Fibroblast of the aortic adventitia (primary cell): ENCODE measurements at places on chromosomes 3 and 15.
A peak's percentile ranks its signal among the peaks of the same experiment; 100 is the strongest.

GRCh38 chr3:37952564-37952963, 38.0 kb upstream of the VILL start:
- DNase-seq, result peak; percentile 52

DNA sequence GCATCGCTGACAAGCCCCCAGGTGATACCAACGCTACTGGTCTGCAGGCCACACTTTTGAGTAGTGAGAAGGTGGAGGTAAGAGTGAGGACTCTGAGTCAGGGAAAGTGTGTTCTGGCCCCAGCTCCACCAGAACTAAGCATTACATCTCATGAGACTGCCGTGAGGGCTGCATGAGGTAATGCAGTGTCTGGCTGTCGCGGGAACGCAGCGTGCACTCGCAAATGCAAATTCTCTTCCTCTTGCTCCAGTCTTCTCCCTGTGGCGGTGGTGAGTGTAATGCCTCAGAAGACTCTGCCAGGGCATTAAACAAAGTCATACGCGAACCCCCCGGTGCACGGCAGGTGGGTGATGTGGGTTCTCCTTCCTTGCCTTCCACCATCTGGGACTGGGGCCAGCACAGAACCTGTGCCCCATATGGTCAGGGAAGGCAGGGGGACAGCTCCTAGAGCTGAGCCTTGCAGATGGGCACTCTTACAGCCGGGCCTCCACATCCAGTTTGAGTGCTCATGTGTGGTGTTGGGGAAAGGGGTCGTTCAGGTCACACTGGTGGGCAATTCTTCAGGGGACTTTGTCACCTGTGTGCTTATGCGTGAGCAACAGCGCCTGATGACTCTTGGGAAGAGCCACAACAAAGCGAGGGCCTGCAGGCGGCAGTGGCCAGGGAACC, 175.8 kb downstream of the XXYLT1 start:
- no peak for DNase-seq

DNA sequence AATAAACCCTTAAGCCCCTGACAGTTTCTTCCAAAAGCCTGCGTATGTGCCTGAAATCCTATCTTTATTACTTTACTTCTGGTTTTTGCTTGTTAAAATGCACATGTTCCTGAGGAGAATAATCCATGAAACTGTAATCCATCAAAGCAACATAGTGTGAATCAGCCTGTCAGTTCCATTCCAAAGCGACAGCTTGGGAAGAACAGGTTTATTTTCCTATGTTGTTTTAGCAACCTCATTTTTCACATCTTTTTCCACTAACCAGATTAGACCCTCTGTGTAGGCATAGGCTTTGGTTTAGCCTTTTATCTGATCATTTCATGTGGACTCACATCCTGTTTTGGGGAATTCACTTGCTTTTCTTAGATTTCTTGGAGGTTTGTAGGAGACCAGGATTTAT, 988.0 kb downstream of the SQOR start:
- no peak for DNase-seq

GRCh38 chr15:75182187-75183131, 19.2 kb upstream of the C15orf39 start:
- DNase-seq, result no peak
